AG10803 (cell line): ENCODE measurements at places on chromosomes 16 and 17.

GRCh38 chr16:70656712-70657263 lies 10.4 kb downstream of the IL34 start:
- no peak for DNase-seq

DNA sequence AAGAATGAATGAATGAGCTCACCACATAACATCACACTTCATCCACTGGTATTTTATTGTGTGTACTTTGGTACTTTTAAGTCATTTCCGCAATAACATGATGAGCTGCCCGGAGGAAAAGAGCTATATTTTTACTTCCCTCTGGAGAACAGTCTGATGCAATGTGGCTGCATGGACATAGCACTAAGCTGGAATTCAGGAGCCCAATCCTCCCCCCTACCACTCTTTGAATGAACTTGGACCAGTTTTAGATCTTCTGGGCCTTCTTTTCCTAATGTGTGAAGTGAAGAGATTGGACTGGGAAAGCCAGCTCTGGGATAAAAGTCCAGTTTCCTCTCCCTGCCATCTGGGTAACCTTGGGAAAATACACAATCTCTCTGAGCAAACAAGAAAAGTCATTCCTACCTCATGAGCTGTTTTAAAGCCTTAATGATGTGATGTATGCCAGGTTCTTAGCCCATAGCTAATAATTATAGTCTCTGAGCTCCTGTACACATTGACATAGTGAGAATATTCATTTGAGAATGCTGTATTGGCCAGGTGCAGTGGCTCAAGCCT lies 79.3 kb downstream of the ABCC12 start:
- peak; percentile 58 for DNase-seq

- DNase-seq = no peak
Measured at GRCh38 chr17:8294814-8295316, 335 bp downstream of the SLC25A35 start.

GRCh38 chr16:67731071-67731752 lies 12.1 kb upstream of the GFOD2 start:
- DNase-seq = no peak

DNA sequence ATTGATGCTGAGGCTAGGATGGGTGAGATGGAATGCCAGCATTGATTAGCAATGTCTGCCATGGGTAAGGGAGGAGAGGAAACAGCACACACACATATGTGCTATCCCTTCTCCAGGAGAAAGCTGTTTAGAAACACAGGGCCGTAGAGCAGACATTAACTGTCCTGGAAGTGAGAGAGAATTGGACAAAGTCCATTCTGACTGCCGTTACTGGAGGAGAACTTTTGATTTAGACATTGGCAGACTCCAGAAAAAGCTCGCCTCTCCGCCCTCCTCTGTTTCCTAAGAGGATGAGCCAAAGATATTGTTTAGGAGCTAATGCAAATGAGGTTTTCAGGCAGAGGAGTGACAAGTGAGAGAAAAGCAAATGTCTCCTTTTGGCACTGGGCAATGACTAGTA lies 237.0 kb downstream of the HAPSTR1 start:
- DNase-seq = no peak

- DNase-seq = no peak
Measured at GRCh38 chr16:51376080-51376479, 225.0 kb upstream of the SALL1 start.

DNA sequence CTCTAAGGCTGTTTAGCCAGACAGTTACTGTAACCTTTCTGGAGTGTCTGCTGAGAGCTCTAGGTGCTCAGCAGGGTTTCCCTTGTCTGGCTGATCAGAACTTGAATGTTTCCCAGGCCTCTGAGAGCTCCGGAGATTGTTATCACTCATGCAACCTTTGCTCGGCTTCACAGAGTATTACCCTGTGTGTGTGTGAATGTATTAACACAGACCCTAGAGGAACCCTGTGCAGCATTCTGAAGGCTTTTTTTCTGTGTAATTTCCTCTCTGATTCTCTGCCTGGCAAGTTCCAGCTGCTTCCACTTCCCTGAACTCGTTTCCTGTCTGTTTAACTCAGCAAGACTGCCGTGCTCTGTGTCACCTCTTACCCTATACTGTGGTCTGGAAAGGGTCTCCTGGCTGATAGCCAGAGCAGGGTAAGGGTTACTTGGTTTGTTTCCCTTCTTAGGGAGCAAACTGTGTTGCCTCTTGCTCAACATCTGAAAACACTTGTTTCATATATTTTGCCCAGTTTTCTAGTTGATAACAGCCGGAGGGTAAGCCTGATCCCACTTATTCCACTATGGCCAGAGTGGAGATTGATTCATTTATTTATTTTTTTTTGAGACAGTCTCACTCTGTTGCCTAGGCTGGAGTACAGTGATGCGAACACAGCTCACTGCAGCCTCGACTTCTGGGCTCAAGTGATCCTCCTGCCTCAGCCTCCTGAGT lies 21.7 kb downstream of the PRMT7 start:
- peak; percentile 17 for DNase-seq
